Stimulated activated CD4-positive, alpha-beta T cell treated with anti-CD3 and anti-CD28 coated beads, Interleukin-12 subunit alpha, Interleukin-12 subunit beta, amount 100 ng/mL, for 48 hours (primary cell): ENCODE measurements at places on chromosomes 16 and 17.

- DNase-seq = no peak
Observed at GRCh38 chr16:20883554-20884239, 16.5 kb downstream of the DCUN1D3 start.

GRCh38 chr16:67594956-67595355, 32.6 kb downstream of the CTCF start:
- DNase-seq = no peak

DNA sequence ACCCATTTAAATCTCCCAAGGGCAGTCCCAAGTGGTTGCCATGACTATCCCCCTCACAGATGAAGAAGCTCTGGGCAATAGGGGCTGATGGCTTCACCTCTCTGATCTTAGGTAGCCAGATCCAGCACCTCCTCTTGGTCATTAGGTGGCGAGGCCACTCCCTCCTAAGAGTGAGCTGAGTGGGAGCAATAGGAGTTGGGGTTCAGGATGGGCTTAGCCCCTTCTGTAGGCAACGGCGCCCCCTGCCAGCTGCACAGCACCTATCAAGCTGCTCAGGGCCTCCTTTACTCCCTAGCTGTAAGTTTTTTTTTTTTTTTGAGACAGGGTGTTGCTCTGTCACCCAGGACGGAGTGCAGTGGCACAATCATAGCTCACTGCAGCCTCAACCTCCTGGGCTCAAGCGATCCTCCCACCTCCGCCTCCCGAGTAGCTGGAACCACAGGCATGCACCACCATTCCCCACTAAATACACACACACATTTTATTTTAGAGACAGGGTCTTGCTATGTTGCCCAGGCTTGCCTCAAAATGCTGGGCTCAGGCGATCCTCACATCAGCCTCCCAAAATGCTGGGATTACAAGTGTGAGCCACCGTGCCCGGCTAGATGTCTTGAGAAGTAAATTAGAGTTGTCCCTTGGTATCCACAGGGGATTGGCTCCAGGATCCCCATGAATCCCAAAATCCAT, 3.5 kb upstream of the RRAD start:
- peak; percentile 41 for DNase-seq

DNA sequence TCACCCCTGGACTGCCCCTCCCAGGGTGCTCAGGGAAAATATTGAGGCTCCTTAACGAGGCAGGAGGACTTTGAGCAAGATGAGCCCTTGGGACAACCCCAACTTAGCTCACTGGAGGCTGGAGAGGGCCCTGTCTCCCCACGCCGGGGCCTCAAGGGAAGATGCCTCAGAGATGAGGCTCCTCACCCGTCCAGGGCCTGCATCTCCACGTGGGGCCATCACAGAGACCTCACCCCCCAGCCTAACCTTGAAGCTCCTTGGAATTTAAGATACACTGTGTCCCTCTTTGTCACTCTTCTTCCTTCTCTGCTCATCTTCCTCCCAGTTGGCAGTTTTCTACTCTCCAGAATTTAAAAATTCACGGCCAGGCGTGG, 11.2 kb downstream of the COX4I1 start:
- DNase-seq = no peak

DNA sequence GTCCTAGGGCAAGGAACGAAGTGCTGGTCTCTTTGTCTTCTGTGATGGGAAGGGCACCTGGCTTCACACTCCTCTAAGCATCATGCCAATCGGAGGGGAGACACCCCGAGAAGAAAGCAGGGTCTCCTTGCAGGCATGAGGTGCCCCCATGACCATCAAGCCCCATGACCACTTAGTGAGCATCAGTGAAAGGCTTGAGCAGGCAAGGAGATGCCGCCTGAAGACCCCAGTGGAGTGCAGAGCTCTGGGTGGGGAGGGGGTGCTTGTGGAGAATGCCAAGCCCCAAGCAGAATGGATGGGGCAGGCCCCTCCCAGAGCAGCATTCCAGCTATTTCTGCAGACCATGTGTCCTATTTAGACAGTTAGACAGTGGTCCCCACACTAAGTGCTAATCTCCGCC, 232.7 kb upstream of the TNRC6C start:
- DNase-seq = no peak

GRCh38 chr16:65641762-65642289, 520.0 kb upstream of the CDH11 start:
- no peak for DNase-seq

DNA sequence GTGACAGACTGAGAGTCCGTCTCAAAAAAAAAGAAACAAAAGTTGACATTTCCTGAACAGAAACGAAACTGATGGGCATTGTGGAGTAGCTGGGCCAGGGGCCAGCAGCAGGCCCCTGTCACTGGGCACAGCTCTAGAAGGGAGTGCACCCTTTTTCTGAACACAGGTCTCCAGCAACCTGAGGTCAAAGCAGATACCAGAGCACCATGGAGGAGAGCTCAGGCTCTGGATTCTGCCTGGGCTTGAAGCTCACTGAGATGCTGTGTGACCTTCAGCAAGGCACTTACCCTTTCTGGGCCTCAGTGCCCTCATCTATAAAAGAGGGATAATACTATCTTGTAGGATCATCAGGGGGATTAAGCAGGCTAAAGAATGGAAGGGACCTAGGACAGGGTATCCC, 5.0 kb downstream of the SBK1 start:
- no peak for DNase-seq

DNA sequence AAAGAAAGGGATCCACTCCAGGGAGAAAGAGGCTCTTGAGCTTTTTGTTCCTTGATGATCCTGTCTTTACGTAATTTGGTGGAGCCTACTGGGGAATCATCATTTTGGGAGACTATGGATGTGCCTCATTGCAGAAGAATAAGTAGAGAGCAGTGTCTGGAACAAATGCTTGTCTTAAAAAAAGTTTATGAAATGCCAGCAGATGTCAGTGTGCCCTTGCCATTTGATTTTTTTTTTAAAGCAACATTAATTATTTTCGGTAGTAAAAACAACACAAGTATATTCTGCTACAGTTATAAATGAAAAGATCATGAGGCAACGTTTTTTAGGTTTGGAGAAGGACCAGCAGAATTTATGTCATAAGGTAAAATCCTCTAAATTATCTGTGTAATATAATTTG, 934.8 kb upstream of the EEF2KMT start:
- no peak for DNase-seq

DNA sequence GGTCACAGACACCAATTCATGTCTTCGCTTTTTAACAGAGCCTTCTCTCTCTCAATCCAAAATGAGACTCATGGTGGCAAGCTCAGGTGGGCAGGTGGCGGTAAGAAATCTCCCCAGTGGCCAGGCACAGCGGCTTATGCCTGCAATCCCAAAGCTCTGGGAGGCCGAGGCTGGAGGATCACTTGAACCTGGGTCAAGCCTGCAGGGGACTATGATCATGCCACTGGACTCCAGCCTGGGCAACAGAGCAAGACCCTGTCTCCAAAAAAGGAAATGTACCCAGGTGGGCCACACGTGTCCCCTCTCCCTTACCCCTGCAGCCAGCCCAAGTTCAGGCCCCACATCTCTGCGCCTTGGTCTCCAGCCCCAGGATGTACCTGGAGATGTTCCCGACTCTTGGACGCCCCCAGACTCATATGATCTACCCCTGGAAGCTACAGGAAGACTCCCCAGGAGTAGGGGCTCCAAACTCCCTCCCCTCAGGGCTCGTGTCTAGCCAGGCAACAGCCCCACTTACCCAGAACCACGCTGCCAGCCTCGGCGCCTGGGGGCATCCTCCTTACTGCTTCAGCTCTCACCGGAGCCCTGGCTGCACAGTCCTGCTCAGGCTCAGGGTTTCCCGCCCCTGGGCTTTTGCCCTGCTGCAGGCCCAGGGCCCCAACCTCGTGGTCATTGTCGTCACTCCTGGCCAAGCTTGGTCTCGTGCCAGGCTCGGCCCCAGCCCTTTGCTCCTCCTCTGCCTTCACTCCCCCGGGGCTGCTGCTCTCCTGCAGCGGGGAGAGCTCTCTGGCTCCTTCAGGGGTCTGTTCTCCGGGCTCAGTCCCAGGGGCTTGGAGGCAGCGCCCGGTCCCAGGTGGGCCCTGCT, 16.2 kb downstream of the MYLK3 start:
- DNase-seq = no peak

DNA sequence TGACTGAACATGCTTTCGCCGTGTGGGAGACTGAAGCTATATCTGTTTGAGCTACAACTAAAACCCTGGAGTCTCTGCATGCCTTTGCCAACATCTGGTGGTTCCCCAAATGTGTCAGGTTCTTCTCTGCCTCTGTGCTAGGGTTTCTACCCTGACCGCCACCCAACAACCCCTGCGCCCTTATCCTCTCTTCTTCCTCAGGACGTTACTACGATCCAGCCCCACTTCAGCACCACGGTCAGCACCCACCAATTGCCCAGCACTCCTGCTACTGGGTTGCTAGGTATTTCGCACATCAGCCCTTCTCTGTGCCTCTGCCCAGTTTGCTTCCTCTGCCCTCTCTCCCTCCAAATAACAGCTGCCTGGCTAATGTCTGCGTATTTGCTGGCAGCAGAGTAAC, 106.3 kb upstream of the HSBP1 start:
- no peak for DNase-seq

DNA sequence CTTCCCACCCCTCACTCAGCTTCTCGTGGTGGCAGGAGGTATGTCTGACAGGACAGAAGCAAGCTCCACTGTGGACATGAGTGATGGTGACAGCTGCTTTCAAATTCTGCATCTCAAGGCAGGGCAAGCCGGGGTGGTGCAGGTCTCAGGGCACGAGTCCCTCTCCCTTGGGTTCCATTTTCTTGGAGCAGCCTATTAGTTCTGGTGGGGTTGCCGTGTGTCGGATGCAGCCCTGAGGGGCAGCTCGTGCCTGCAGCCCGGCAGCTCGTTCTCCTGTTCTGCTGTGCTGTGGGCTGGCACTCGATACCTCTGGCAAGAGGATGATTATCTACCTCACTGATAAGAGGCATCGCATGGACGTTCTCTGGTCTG, 16.5 kb upstream of the CLEC18C start:
- no peak for DNase-seq
